ENCODE measurements at places on chromosomes 3 and 15.

GRCh38 chr3:154745929-154746328 lies 315.9 kb upstream of the GPR149 start:
- DNase-seq: no peak

- no peak for DNase-seq
Measured at GRCh38 chr3:150740733-150741496, 22.1 kb downstream of the SIAH2 start.

DNA sequence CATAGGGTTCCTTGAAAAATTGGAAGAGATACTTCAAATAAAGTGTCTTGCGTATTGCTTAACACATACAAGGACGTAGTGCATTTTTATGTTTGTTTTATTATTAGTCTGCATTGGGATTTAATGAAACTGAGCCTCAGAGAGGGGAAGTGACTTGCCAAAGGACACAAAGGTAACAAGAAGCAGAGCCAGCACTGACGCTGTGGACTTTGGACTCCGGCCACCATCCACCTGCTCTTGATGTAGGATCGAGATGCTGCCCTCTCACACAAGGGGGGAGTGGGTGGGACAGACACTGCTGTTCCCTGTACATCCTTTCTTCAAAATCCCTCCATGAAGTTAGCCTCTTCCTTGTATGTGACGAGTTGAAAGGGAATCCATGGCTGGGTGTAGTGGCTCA lies 435.4 kb upstream of the RGMA start:
- DNase-seq: no peak

GRCh38 chr3:9332250-9333030 lies 30.4 kb upstream of the THUMPD3 start:
- peak; percentile 74 for DNase-seq

DNA sequence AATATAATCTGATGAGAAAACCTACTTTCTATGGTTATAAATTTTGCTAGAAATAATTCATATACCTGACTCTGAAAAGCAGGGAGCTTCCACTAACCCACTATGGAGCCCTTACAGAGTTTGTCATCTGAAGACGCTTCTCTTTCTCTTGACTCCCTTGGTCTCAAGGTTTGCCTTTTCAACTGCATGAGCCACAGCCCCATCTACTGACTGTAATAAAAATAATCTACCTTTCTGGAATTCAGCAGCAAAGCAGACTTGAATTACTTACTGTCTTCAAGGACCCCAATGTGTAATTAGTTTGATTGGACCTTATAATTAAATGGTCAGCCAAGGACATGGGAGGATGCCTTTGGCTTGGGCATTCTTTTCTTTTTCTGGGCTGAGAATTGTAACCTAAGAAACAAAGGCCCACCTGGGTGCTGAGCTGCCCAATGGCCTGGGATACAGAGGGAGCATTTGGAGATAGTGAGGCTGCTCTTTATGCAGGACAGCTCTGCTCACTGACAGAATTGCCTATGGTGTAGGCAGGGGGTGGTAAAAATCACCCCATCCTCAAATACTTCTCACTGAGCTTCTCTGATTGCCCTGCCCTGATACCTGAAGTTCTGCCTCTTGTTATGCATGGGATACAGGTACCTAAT lies 178.6 kb upstream of the TRIM42 start:
- peak; percentile 15 for DNase-seq

All from retina (tissue), 1 donor.